NCI-H345 (cell line): ENCODE measurements at places on chromosomes 3 and 15.

DNA sequence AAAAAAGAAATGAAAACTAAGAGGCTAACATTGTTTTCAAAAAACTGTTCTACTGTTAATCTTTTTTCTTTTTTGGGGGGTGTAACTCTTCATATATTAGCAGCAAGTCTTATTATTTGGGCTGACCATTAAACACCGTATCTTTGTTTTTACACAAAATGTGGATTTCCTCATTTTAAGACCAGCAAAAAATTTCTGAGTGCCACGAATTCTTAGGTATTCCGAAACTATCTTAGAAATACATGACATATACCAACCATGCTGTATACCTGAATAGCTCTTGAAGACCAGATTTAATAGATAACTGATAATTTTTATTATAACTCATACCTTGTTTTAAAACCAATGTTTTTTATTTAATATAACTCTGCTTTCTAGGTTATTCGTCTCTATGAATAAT is 620 bp upstream of the TTC23 start:
- DNase-seq: no peak

GRCh38 chr3:151404316-151404715 is 19.8 kb upstream of the P2RY12 start:
- no peak for DNase-seq

- no peak for DNase-seq
Measured at GRCh38 chr15:100834731-100835130, 44.9 kb upstream of the ALDH1A3 start.

GRCh38 chr3:127938800-127939199 is 23.8 kb downstream of the KBTBD12 start:
- DNase-seq: no peak

GRCh38 chr15:74375303-74375693 is 7.9 kb upstream of the CYP11A1 start:
- DNase-seq: peak; percentile 68

GRCh38 chr3:145906301-145906700 is 254.7 kb downstream of the PLOD2 start:
- DNase-seq: no peak

DNA sequence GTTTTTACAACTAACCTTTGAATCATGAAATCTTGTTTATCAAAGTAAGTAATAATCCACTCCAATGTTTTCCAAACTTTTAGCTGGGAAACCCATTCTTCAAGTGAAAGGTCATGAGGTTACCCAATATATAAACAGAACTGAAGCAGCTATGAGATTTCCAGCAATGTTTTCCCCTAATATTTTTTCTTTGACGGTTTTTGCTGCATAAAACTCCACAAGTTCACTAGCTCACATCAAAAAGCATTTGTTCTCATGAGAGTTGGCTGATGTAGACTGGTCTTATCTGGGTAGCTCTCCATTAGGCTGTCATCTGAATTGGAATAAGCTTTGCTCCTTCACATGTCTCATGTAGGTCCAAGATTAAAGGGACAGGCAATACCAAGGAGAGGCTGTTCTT is 241.2 kb upstream of the LRRC3B start:
- no peak for DNase-seq

GRCh38 chr15:41795996-41796856 is 21.9 kb downstream of the MAPKBP1 start:
- DNase-seq: no peak

DNA sequence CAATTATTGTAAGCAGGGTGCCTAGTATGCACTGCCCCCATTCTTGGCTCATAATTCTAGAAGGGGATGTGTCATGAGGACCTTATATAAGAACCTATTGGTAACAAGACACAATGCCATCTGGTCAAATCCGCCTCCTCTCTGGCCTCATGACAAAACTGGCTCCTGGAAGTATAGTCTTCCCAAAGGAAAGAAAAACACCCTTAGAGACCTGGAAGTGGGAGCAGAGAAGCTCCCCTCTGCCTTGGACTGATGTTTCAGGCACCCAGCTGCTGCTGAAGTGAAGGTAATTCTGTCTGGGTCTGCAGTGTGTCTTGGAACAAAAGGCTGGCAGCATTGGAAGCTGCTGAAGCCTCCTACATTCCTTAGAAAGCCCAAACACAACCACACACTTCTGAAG is 107.2 kb upstream of the CLSTN2 start:
- no peak for DNase-seq
